AML-193 (cell line): ENCODE measurements at places on chromosomes 4 and X.

GRCh38 chr4:122003335-122003734 is 51.5 kb upstream of the TRPC3 start:
- DNase-seq = peak; percentile 0

GRCh38 chr4:102791318-102791835 is 30.6 kb upstream of the MANBA start:
- DNase-seq = no peak

DNA sequence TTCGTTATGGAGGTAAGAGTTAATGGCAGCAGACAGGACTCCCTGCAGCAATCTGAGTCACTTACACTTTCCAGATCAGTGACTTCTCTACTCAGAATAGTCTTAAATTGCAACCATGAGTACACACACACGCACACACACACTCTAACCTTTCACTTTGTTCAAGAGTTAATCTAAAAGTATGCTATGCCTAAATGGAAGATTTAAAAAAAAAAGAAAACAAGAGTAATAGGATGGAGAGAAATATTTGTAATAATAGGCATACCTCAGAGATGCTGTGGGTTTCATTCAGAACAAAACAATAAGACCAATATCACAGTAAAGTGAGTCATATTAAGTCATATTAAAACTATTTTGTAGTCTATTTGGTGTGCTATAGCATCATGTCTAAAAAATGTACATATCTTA is 969.1 kb upstream of the PCDH10 start:
- no peak for DNase-seq

- no peak for DNase-seq
Measured at GRCh38 chr4:89283226-89284009, 24.2 kb downstream of the GPRIN3 start.

GRCh38 chr4:101331017-101331416 is 16.3 kb downstream of the PPP3CA start:
- no peak for DNase-seq

DNA sequence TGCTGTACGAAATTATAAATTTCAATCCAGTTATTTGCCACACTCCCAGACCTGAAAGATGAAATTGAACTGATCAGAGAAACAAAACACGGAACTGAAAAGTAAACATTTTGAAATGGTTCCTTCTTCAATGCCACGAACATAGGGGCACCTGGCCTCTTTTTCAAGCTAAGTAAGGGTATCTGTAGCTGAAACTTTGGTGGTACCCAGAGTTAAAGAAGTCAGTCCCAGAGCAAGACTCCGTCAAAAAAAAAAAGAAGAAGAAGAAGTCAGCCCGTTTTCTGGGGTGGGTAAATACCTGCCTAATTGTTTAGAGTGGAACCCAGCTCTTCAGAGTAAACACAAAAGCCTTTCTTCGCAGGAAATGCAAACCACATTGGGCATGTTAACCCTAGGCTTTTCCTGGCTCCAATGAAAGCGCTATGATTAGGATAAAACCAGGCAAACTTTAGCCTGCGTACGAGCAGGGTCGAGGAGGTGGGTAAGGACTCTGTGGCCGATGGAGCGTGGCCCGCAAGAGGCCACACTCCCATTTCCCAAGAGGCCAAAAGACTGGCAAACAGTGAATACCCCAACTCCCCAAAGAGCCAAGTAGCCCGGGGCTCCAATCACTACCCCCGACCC is 1.3 kb downstream of the ANTXR2 start:
- DNase-seq = no peak

DNA sequence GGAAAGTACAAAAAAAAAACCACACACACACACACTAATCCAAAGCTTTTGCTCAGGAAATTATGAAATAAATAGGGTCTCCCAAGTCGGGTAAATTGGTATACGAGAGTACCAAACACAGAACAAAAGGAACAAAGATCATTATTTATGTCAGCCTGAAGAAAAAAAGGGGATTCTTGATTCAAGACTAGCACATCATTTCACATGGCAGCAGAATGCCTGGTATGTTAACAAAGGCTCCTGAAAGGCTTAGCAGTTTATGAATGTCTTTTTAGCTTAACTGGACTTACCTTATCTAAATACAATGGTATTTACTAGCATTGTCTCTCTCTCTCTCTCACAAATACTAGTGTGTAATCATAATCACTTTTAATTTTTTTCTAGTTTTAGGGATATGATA is 11.3 kb downstream of the RAP2C start:
- no peak for DNase-seq

DNA sequence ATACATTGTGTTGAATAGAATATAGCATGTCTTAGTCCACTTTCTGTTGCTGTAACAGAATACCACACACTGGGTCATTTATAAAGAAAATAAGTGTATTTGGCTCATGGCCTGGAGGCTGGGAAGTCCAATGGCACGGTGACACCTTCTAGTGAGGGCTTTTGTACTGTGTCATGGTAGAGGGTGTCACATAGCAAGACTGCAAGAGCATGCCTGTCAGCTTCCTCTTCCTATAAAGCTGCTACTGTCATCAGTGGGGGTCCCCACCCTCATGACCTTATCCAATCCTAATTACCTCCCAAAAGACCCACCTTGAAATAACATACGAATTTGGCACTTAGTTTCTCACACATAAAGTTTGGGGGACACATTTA is 193.2 kb downstream of the PTTG2 start:
- DNase-seq = no peak

DNA sequence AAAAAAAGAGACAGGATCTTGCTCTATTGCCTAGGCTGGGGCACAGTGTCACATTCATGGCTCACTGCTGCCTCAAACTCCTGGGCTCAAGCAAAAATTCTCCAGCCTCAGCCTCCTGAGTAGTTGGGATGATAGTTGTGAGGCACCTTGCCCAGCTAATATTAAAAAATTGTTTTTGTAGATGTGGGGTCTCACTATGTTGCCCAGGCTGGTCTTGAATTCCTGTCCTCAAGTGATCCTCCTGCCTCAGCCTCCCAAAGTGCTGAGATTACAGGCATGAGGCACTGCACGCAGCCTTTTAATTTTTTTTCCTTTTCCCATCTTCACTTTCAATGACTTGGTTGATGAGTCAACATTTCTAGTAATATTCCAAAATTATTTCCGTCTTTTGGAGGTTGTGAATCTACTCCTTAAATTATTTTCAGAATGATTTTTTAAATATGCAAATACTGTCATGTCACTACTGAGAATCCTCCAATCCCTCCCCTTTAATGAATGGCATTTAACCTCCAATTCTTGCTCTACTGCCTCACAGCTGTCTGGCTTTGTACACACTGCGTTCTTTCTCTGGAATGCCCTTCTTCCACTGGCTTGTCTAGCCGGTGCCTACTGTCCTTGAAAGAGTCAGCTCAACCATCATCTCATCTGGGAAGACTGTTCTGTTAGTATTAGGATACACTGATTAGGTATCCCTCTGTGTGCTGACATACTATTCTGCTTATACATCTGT is 27.5 kb upstream of the DCTD start:
- DNase-seq = no peak

DNA sequence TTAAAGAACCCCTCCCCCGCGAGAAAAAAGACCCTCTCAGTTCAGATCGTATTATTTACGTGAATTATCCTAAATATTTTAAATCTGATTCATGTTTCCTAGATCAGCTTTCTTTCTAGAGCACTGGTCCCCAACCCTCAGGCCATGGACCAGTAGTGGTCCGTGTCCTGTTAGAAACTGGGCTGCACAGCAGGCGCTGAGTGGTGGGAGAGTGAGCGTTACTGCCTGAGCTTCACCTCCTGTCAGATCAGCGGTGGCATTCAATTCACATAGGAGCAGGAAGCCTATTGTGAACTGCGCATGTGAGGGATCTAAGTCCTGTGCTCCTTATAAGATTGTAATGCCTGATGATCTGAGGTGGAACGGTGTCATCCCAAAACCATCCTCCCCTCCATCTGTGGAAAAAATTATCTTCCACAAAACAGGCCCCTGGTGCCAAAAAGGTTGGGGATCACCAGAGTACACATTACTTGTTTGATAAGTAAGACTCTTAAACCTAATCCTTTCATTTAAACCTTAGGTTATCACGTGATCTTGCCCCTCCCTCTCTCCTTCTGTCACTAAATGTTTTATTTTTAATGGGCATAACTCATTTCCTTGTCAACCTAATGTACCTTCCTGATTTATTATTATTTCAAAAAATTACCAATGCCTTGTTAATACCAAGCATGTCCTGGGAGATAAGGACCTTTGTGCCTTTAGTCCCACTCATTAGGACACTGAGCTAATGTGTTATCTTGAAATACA is 442.9 kb downstream of the TLL1 start:
- no peak for DNase-seq

- DNase-seq = no peak
Measured at GRCh38 chr4:36316607-36317006, 35.2 kb downstream of the DTHD1 start.

DNA sequence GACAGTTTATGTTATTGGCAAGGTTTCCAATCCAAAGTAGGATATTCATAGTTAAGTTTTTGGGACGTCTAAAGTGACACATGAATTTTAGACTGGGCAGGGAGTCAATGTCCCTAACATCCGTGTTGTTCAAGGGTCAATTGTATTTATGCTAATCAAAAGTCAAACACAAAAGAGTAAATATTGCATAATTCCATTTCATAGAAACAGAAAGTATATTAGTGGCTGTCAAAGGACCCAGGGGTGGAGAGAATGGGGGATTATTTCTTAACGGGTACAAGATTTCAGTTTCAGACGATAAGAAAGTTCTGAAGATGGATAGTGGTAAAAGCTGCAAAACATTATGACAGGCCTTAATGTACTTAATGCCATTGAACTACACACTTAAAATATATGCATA is 971.8 kb upstream of the AGA start:
- DNase-seq = no peak

GRCh38 chr4:121998024-121998423 is 46.2 kb upstream of the TRPC3 start:
- no peak for DNase-seq

DNA sequence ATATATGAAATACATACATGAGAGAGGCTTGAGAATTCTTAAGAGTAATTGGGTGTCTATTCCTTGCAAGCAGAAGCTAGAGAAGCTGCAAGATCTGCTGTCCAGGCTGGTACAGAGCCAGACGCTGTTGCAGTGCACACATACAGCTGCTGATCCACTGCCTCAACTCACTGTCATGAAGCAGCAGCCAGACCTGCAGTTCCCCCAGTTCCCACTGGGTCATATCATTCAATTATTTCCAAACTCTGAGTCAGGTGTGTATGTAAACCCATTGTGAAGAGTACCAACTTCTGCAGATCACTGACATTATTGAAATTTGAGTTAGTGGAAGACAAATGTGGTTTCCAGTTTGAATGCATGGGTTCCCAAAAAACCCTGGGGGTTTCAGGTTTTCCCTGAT is 1212.8 kb upstream of the ADGRL3 start:
- DNase-seq = no peak

DNA sequence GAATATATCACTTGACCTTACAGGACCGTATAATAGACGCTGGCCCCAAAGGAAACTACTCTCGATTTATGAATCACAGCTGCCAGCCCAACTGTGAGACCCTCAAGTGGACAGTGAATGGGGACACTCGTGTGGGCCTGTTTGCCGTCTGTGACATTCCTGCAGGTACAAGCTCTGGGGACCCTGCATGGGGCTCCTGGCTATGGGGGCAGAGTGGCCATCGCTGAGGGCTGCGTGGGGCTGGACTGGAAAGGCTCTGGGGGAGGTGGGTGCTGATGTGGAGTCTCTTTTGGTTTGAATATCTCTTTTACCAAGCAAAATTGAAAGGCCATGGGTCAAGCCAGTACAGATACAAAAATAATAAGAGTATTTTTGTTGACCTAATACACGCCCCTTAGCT is 33.9 kb downstream of the NELFA start:
- DNase-seq = no peak
